ENCODE measurements at places on chromosomes 1 and 21. TPM values are rescaled to one million over a fixed set of nuclear protein-coding genes. Genes with fewer than 3 reads are reported as not detected.

TMPRSS3 gene
- total RNA-seq, result 27.2 TPM

STPG1 gene
- 3.6 TPM for total RNA-seq

CDCA8 gene
- total RNA-seq, result 0.15 TPM

OR6N2 gene
- not detected for total RNA-seq

PRR9 gene
- not detected for total RNA-seq
